Activated effector memory CD4-positive, alpha-beta T cell treated with Interleukin-2 at 50 U/mL for 16 hours (primary cell): ENCODE measurements at places on chromosomes 11 and 22.

DNA sequence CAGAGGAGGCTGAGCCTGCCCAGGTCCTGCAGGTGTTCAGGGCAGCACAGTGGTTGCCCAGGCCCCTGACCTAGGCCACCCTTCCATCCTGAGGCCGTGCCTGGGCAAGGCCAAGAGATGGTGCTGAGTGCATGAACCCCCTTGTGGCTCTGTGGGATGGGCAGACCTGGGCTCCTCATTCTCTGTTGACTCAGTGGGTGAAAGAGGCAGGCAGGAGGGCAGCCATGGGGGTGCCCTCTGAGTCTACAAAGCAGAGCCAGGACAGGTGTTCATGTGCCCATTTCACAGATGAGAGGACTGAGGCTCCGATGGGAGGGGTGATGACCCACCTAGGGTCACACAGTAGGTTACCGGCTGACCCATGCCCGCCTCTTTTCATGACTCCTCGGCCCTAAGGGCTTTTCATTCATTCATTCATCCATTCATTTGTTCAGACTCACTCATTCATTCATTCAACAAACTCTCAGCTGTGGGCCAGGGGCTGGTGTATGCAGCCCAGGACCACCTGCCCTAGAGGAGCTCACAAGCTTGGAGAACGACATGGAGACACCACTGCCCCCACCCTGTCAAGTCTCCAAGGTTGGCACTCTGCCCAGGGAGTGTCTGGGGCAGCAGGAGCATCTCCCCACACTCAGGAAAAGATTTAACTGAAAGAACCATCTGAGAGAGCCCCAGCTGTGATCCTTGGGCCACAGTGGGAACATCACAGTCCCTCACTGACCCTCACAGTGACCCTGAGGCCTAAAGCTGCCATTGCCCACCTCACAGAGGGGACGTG, 40.5 kb downstream of the IGLL5 start:
- DNase-seq = no peak

- DNase-seq = no peak
Measured at GRCh38 chr22:26479043-26479791, 4.4 kb downstream of the HPS4 start.

DNA sequence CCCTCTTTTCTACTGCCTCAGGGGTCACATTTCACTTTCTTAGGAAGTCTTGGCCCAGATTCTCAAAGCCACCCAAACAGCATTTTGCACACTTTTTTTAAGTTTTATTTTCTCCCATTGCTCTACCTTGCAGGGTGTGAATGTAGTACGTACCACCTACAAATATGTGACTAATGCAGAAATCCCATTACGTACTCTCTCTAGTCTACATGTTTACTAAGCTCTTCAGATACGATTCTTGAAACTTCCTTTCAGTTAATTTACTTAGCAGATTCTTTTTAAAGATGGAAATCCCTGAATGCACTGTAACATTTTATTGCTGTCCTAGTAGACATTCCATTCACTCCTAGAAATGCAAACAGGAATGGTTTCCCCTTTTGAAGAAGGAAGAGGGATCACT, 61.3 kb downstream of the LRRC4C start:
- DNase-seq = no peak

GRCh38 chr11:33412241-33412640, 155.1 kb downstream of the HIPK3 start:
- DNase-seq = no peak

DNA sequence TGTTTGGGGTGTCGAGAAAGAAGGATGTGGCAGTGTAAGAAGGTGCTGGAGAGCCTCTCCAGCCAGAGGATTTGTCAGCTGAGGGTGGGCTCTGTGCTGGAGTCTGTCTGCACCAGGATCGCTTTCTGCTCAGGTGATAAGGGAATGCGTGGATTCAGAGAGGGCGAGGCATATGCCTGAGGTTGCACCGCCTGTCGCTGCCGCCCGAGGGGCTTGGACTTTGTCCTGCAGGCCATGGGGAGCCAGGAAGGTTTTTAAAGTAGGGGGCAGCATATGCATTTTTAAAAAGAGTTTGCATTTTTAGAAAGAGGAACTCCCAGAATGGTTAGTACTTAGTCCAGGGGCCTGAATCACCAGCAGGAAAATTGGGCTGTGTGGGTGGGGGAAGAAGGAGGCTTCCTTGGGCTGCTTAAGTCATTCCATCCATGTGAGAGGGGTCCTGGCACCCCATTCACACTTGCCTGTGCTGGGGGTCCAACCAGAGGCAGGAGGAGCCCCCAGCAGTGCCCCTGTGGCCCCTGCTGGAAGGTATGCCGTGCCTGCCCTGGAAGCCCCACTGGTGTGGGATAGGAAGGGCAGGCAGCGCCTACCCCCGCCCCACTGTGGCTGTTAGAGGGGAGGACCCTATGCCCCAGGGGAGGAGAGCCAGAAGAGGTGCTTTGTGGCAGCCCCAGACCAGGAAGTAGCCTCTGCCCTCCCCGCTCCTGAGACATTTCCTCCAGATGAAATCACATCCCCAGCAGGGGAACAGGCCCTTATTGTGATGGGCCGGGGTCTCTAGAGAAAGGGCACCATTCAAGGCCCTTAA, 35.8 kb upstream of the MYRF start:
- DNase-seq = no peak

DNA sequence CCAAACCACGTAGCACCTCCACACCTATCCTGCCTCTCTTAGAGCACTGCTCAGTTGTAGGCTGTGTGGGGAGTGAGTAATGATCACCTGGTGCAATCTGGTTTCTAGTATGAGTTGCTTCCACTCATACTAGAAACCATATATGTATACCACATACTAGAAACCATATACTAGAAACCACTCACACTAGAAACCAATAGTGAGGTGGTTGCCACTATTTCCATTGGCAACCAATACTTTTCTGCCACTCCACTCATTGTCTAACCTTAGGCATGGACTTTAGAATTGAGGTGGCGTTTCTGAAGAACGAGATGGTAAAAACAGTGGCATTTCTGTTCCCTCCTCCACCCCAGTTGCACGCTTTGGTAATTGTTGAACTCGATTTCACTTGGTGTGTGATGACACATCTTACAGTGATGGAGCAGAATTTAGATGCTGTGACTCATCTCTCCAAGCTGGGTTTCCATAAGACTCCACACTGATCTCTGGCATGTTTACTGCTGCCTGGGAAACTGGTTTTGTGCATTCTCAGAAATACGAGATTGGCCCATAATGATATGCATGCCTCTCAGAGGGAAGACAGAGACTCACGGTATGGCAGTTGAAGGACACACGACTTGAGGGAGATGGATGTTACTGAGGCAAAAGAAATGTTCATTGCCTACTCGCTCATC, 82.9 kb downstream of the KIRREL3 start:
- no peak for DNase-seq

GRCh38 chr11:2577031-2577990, 122.5 kb downstream of the KCNQ1OT1 start:
- DNase-seq = no peak

DNA sequence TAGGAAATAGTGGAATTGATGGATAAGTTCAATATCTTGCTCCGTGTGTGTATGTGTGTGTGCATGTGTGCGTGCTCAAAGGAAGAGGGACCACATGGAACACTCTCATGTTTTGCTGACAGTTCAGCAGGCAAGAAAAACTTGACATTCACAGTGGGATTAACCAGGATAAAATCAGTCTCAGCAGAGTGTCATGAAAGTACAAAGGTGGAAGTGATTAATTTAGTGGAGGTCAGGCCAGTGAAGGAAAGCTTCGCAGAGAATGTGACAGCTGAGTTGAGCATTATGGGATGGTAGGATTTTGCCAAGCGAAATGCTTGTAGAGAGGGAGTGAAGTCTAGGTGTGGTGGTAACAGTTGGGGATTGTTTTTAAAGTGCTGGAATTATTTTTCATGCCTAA, 15.7 kb upstream of the FBXO3 start:
- DNase-seq = no peak

GRCh38 chr22:44933666-44934453, 75.9 kb downstream of the PHF21B start:
- DNase-seq = no peak
